Stimulated activated CD8-positive, alpha-beta memory T cell treated with anti-CD3 and anti-CD28 coated beads, Interleukin-4, amount 100 ng/mL, for 48 hours (primary cell): ENCODE measurements at places on chromosomes 11 and 22.

- DNase-seq: no peak
These were observed 73.3 kb upstream of the CSNK2A3 start for GRCh38 chr11:11426226-11426952.

GRCh38 chr11:6682591-6682935 is 577 bp downstream of the MRPL17 start:
- DNase-seq: no peak

GRCh38 chr11:102293873-102294601 is 23.2 kb upstream of the BIRC3 start:
- DNase-seq: no peak

DNA sequence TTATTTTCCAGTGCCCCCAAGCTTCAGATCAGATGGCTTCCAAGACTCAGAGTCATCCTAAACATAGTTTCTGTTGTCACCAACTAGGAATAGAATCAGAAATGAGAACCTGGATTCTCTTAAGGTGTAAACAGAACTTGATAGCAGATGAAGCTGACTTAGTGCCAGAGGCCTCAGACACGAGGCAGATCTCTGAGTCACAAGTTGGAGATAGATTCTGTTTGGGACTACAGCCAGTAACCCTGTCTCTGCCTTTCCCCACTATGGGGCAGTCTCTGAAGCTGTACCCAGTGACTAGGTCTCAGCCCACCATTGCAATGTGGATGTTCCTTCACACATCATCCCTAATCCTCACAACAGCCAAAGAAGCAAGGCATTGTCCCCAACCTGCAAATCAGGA is 25.4 kb downstream of the NEU3 start:
- no peak for DNase-seq

DNA sequence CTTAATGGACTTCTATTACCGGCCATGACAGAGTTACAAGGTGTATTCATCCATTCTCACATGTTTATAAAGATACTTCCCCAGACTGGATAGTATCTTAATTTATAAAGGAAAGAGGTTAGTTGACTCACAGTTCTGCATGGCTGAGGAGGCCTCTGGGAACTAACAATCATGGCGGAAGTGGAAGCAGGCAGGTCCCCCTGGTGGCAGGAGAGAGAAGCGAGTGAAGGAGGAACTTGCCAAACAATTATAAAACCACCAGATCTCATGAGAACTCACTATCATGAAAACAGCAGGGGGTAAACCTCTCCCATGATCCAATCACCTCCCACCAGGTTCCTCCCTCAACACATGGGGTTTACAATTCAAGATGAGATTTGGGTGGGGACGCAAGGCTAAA is 170.0 kb upstream of the PDGFD start:
- DNase-seq: no peak

DNA sequence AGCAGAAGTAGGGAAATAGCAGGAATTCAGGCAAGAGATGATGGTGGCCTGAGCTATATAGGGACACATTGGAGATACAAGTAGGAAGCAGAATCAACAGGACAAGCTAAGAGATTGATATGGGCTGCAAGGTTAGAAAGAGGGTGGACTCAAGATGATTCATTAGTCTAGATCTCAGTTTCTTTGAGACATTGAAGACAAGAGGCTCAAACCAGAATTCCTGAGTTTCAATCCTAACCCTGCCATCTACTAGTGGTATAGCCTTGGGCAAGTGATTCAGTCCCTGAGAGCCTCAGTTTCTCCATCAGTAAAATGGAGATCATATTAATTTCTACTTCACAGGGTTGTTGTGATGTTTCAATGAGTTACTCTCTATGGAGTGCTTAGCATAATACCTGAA is 53.1 kb upstream of the NAV2 start:
- DNase-seq: no peak

DNA sequence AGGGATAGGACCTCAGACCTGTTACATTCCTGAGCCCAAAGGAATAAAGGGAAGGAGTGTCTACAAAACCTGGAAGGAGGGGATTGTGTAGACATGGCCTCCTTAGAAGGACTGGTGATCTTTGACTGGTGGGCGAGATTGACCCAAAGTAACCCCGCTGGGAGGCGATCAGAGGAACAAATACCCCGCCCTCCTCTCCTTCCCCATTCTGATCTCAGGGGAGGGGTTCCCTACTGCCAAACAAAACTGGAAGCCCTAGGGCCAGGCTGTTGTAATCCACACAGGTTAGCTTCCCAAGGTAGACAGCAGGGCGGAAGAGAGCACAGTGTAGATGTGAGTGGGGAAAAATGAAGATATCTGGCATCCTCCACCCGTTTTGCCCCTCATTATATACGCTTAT is 24.7 kb downstream of the NCF4 start:
- DNase-seq: no peak

DNA sequence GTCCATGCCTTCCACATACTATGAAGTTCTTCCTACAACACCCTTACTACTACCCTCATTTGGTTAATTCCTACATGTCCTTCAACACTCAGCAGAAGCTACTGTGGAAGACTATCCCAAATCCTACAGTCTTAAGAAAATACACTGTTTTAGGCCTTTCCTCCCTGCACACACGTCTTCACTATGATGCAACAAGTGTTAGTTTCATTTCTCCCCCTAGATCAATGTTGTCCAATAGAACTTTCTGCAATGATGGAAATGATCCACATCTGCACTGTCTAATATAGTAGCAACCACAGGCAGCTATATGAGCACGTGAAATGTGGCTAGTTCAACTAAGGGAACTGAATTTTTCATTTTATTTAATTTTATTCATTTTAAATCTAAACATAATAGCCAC is 46.7 kb upstream of the CCDC34 start:
- DNase-seq: no peak

- no peak for DNase-seq
These were observed 11.7 kb downstream of the MRTFA start for GRCh38 chr22:40624770-40625169.

DNA sequence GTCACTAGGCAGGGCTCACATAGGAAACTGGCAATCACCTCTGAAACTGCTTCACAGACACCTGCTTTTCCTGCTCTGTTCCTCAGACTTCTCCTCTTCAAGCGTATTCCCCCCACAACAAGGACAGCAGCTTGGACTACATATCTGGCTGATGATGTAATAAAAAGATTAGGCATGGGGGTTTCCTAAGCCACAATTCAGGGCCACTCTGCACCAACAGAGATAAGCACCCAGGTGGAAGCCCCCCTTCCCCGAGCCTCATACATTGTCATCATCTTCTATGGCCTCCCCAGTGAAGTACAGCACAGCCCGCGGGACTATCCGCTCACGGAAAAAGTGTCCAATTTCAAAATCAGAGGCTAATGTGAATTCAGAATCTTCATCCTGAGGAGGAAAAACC is 25.0 kb upstream of the PHLDA2 start:
- no peak for DNase-seq

- no peak for DNase-seq
These were observed 72.5 kb downstream of the SWAP70 start for GRCh38 chr11:9736365-9736764.

DNA sequence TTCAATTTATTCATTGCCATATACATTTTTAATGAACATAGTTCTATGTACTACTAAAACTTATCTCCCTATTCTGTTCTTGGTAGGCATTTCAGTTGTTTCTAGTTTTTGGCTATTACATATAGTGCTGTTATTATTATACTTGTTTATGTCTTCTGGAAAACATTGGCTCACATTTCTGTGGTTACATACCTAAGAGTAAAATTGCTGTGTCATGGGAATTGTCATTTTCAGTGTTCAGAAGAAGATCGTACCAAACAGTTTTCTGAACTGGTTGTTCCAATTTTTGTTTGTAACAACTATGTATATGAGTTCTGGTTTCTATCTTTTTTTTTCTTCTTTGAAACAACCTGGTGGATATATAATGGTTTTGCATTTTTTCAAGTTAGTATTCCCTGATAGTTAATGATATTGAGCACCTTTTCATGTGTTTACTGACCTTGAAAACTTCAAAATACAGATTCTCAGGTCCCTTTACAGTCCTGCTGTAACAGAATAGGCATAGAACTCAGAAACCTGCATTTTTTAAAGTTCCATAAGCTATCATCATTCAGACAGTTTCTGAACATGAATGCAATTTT is 230.7 kb downstream of the JRKL start:
- DNase-seq: no peak

- DNase-seq: no peak
These were observed 4.5 kb downstream of the SLC22A6 start for GRCh38 chr11:62980133-62980760.

DNA sequence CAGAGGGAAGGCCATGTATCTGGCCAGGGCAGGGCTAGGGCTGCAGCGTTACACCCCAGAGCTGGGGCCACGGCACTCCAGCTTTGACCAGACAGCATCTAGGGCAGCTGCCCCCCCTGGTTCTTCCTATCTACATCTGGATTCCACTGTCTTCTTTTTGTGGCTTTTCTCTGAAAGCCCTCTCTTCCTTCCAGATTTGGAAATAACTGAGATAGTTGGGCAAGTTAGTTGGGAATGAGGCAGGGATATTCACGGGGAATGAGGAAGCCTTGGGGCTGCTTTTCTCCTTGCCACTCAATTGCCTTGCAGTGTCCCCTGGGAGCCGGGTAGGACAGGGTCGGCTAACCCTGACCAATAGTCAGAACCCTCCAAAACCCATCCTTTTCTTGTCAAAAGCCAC is 26.8 kb downstream of the CLMP start:
- no peak for DNase-seq

DNA sequence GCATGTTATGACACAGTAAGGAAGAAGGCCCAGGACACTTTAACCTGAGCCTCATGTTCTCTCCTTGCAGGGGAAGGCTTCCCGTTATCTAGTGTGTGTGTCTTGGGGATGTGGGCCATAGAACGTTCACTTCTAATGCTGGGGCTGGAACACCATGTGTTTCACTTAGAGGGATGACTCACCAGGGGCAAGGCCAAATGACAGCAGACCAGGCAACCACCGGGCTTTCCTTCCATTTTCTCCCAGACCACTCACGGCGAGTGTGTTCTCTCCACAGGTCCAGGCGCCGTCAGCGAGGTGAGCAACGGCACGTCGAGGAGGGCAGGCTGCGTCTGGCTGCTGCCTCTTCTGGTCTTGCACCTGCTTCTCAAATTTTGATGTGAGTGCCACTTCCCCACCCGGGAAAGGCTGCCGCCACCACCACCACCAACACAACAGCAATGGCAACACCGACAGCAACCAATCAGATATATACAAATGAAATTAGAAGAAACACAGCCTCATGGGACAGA is 964.4 kb downstream of the NTM start:
- no peak for DNase-seq

DNA sequence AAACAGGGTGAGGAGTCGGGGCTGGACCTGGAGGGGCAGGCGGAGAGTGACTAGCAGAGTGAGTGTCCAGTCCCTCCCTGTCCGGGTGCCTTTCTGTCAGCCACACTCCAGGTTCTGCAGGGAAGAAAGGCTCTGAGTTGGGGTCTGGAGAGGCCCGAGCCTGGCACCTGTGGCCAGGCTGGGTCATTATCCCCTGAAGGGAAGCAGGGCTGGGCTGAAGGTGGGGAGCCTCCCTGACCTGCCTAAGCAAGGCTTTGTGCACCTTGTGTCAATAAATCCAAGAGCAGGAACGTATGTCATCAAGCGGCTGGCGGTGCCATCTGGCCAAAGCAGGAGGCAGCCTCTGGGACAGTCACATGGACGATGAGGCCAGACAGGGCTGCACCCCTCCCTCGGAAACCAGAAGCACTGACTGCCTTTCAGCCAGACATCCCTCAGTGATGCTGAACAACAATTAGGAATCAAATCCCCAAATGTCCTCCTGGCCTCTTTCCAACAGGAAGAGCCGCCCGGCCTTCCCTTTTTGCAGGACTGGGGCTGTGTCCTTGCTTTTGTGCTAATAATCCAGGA is 73.9 kb upstream of the FGF3 start:
- DNase-seq: no peak

DNA sequence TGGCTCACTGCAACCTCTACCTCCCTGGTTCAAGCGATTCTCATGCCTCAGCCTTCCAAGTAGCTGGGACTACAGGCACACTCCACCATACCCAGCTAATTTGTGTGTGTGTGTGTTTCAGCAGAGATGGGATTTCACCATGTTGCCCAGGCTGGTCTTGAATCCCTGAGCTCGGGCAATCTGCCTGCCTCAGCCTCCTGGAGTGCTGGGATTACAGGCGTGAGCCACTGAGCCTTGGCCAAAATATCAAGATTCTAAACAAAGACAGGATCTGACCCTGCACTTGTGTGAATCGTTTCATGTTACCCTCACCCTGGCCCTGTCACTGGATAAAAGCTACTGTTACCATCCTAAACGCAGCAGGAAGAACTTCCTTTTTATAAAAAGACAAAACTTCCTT is 15.6 kb upstream of the THY1 start:
- DNase-seq: no peak

- DNase-seq: no peak
These were observed 40.4 kb upstream of the IGLL5 start for GRCh38 chr22:22847241-22847640.

GRCh38 chr11:59426361-59427067 is at the start of gene OR5A2:
Gene OR5A2 (minus strand): TSS chr11:59426413. CDS start chr11:59422953, 3,460 bp downstream.
- DNase-seq: no peak

- DNase-seq: no peak
These were observed 9.4 kb downstream of the CDC45 start for GRCh38 chr22:19488884-19489843.

GRCh38 chr11:21783954-21784353 is 408.9 kb upstream of the ANO5 start:
- no peak for DNase-seq

- DNase-seq: no peak
These were observed 15.0 kb upstream of the ESAM start for GRCh38 chr11:124776865-124777645.

GRCh38 chr11:70524096-70524922 is 126.0 kb downstream of the CTTN start:
- no peak for DNase-seq

DNA sequence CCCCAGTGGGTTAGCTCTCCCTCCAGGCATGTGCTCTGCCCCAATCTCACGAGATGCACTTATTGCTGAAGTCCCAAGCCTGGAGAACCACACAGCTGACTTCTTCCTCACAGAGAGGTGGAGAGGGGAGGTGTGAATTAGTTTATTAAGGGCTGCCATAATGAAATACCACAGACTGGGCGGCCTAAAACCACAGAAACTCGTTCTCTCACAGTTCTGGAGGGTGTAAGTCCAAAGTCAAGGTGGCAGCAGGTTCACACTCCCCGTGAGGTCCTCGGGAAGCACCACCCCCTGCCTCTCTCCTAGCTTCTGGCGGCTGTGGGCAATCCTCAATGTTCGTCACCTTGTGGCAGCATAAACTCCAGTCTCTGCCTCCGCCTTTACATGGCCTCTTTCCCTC is 39.3 kb downstream of the TECTA start:
- no peak for DNase-seq

DNA sequence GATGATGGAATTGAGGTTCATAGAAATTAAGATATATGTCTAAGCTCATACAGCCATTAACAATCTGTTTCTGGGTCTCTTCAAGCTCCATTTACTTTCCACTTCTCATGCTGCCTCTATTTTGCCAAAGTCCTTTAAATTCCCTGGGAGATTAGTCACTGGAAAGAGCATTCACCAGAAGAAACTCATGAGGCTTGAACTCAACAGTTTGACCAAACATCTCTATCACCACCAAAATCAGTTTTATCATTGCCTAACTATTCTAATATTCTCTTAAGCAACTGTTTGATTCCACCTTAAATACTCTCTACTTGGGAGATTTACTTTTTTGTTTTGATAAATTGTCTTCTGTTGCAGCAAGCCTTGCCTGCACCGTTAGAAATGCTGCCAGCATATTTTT is 881.3 kb downstream of the KCNA4 start:
- no peak for DNase-seq

- no peak for DNase-seq
These were observed 24.5 kb upstream of the CACNG2 start for GRCh38 chr22:36727927-36728488.
